GM12878 (cell line): ENCODE measurements at places on chromosomes 13 and 19. TPM values are rescaled to one million over a fixed set of nuclear protein-coding genes. Genes with fewer than 3 reads are reported as not detected.

The ZNF649 gene
- polyA plus RNA-seq, result 4.1 and 4.7 TPM in 2 replicates

- DNase-seq, result no peak
Measured at GRCh38 chr13:110136660-110137585, 170.0 kb downstream of the COL4A1 start.

DNA sequence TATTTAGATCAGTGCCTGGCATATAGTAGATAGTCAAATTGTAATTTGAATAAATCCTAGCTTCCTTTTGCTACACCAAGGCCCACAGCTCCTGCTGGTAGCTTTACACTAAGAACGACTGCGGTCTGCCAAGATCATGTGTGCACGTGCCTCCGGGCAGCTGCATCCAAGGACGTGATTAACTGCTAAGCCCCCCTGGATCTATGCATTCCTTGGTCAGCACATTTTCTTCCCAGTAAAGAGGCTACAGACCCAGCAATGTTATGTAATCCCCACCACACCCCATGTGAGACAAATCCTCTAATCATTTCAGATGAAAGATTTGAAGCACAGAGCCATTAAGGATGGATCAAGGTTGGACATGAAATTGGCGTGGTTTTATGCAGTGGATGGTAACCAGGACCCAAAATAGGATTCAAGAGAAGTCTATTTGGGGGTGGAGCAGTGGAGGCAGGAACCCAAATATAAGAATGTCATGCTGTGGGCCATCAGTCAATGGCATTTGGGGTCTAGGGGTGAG is 65.2 kb upstream of the PEG3 start:
- DNase-seq, result no peak

- DNase-seq, result no peak
Measured at GRCh38 chr13:28052945-28053344, 47.4 kb downstream of the FLT3 start.

- DNase-seq, result no peak
Measured at GRCh38 chr19:42422092-42422900, 4.9 kb downstream of the LIPE start.
